Hippocampal formation (tissue), 2 donors: ENCODE measurements at places on chromosomes 5 and 9.

DNA sequence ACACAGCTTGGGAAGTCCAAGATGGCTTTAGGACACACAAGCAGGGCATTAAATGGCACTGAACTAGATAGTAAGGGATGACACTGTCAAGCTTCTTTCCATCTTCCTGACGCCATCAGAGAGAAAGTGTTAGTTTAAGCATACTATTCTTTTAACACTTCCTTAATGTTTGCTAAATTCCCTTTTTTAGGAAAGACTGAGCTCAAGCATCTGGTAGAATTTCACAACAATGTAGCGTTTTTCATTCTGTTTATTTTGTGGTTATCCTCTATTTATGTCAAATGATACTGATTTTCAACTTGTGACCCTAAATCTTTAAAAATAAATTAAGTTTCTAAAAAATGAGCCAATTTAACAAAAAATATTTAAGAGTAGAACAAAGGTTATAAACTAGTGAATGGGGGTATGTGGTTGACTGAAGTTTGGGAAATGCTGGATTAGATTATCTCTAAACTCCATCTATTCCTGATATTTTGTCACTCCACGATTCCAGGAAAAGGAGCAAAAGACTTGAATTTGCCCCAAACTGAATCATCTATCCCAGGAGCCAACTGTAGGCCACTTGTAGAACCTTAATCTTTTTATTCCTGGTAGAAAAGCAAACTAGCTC, 147.4 kb upstream of the KLF9 start:
- no peak for DNase-seq

GRCh38 chr5:38316544-38317224, 58.3 kb downstream of the EGFLAM start:
- no peak for DNase-seq

DNA sequence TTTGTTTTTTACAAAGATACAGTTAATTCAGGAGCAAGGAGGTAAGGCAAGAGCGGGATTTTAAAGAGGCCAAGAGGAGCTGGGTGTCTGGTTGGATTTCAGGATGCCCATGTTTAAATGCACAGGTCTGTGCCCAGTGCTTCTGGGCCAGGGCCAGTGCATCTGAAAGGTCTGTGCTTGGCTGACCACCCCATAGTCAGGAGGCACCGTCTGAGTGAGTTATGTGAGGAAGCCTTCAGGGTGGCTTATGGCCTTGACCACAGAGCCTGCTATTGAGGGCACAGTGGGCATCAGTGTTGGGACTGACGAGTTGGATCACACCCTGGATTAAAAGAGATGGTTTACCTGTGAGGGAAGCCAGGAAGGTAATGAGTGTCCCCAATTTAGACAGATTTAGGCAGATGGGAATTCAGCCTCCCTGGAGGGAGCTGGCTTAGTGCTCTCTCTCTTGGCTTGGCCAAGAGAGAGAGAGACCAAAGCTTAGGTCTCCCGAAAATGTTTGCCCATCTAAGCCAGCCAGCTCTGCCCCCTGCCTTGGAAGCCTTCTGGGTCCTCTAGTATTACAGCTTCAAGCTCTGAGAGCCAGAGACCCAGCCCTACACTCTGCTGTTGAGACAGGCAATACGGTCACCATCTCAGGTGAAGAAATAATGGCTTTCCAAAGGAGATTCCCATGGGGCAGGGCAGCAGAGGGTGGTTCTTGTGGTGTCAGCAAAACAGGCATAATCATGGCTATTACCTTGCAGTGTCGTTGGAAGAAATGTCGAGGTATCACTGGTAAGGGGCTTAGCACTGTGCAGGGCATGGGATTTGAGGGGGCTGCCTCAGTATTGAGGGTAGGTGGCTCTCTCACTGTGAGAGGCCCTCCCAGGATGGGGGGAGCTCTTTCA, 68.6 kb downstream of the RGS3 start:
- no peak for DNase-seq

DNA sequence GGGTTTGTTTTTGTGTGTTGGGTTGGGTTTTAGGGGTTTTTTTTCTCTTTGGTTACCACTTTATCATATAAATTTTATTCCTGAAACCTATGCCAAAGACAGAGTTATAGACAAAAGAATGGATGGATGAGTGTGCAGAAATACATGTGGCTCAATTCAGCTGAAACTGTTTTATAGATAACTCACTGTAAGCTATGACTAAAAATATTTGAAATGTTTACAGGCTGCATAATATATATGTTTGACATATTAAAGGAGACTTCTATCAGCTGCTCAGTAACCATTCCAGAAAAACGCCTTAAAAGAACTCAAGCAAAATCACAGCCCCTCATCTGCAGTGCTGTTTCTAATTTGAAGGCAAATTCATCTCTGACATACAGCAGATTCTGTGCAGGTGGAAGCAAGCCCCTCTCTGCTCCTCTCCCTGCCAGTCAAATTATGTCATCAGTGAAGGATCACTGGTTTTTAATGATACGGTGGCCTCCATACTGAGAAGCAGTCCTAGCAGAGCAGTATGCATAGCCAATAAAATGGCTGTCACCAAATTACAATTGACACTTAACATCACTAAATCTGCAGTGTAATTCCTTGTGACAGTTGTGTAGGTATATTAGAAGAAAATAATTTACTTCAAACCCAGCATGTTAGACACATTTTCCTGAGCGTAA, 301.6 kb downstream of the NR2F1-AS1 start:
- DNase-seq = no peak

GRCh38 chr9:15484802-15485201, 26.0 kb downstream of the PSIP1 start:
- DNase-seq = no peak

DNA sequence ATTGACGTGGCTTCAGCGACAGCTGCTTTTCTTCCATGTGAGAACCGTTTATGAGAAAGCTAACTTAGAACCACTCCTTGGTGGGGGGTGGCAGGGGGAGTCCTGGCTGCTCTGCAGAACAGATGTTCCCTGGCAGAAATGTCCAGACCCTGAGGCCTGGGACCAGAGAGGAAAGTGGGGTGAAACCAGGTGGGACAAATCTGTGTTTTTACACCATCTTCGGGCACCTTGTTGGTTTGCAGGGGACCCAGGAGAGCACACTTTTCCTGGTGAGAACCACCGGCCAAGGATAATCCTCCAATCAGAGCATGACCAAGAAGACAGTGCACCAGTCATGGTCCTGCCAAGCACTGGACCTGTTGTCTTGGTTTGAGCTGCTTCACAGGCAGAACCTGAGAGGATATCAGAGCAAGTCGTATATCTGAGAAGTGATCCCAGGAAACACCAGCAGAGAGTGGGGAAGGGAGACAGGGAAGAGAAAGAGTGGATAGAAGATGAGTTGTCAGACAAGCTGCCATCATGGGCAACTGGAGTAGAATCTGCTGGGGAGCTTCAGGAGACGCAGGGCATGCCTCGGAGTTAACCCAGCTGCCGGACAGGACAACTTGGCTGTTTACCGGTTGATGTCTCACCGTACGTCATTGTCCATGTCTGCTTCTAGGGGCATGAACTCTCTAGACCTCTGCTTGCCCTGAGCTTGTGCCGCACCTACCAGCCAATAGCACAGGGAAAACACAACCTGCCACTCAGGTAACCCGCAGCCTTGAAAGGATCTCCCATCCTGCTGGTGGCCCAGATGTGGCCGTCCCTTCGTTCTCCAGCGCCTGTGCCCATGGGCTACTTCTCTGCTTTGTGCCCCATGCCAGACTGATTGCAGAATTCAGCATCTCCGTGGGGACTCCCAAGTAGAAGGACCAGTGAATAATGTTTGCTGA, 178.4 kb upstream of the MVB12B start:
- DNase-seq = no peak
